Foreskin fibroblast (primary cell): ENCODE measurements at places on chromosomes 2 and 18.

GRCh38 chr2:43985359-43985758 is 10.4 kb downstream of the LRPPRC start:
- DNase-seq = no peak

- DNase-seq = no peak
These were observed 17.5 kb downstream of the IGFBP2 start for GRCh38 chr2:216650626-216651257.

- DNase-seq = peak; percentile 66
These were observed 321.5 kb downstream of the XIRP2 start for GRCh38 chr2:167209784-167210183.

GRCh38 chr2:203246646-203247045 is 7.8 kb downstream of the CYP20A1 start:
- DNase-seq = no peak

- DNase-seq = no peak
These were observed 510.0 kb upstream of the ZEB2 start for GRCh38 chr2:145029873-145030272.

DNA sequence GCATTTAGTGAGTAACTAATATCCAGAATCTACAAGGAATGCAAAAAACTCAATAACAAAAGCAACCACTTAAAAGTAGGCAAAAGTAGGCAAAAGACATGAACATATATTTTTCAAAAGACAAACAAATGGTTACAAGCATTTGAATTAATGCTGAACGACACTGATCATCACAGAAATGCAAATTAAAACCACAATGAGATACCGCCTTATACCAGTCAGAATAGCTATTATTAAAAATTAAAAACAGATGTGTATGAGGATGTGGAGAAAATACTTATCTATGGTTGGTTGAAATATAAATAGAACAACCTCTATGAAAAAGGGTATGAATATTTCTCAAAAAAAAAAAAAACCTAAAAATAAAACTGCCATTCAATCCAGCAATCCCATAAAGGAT is 51.7 kb downstream of the SNTG2 start:
- peak; percentile 16 for DNase-seq

GRCh38 chr2:199811346-199811745 is 39.6 kb downstream of the FTCDNL1 start:
- DNase-seq = no peak

DNA sequence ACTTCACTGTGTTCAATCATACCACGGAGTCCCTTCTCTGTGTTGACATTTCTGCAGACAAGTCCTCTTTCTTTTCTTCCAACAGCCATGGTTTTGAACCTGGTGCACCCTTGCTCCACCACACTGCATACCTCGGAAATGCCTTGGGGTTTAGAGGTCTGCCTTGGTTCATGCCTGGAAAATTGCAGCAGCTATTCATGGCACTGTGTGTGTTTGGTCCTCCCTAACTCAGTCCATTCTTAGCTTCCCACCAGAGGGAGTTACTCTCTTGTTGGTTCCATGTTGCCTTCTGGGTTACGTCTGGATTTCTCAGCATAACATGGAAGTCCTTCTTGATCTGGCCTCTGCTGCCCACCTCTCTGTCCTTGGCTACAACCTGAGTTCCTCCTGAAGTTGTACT is 206.0 kb downstream of the FHOD3 start:
- DNase-seq = no peak

GRCh38 chr2:239296020-239296932 is 104.5 kb downstream of the HDAC4 start:
- DNase-seq = no peak

- peak; percentile 66 for DNase-seq
These were observed 66.5 kb downstream of the DTNB start for GRCh38 chr2:25606892-25607291.

- DNase-seq = no peak
These were observed 753.9 kb upstream of the ZEB2 start for GRCh38 chr2:145273840-145274239.

GRCh38 chr2:39851251-39851650 is 72.2 kb upstream of the THUMPD2 start:
- no peak for DNase-seq

DNA sequence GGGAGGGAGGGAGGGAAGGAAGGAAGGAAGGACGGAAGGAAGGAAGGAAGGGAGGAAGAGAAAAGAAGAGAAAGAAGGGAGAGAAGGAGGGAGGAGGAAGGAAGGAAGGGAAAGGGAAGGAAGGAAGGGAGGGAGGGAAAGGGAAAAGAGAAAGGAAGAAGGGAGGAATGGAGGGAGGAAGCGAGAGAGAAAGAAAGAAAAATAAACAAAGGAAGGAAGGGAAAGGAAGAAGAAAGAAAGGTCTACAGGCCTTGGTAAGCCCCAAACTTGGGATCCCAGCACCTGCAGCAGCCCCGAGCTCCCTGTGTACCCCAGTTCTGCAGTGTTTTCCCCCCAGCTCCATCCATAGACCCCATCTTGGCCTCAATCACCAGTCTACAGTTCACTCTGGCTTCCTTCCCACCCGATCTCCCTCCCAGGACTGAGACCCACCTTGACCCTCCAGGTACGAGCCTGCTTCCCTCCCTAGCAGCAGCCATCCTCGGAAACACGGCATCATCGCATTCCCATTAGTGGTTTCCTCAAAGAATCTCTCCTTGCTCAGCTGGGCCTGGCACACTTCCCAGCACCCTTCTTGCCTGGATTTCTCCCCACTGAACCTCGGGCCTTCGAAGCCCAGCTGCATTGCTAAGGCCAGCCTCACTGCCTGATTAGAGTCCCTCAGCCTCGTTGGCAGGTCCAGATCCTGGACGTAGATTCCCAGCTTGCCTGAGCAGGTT is 46.1 kb upstream of the SH3BP4 start:
- no peak for DNase-seq

GRCh38 chr2:98026292-98026691 is 30.5 kb upstream of the TMEM131 start:
- no peak for DNase-seq

DNA sequence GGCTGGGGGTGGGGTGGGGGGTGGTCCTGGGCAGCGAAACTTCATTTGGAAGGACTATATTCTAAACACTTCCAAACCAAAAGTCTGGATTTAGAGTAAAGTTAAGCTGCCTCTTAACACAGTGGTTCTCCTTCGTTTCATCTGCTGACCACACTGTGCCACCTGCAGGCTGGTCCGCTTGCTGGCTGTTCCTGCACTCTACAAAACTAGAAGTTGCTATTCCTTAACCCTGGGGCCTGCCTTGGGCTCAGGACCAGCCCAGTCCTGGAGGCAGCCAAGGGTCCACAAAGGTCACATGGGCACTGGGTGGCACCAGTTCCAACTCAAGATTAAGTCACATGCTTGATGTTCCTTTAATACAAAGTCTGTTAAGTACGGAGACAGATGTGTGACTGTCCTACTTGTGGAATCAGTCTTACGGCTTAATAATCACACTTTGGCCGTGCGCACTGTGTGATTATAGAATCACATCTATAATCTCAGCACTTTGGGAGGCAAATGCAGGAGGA is 195.4 kb downstream of the FAM210A start:
- DNase-seq = peak; percentile 14

- DNase-seq = peak; percentile 38
These were observed 58.3 kb downstream of the NPAS2 start for GRCh38 chr2:100878000-100878791.

DNA sequence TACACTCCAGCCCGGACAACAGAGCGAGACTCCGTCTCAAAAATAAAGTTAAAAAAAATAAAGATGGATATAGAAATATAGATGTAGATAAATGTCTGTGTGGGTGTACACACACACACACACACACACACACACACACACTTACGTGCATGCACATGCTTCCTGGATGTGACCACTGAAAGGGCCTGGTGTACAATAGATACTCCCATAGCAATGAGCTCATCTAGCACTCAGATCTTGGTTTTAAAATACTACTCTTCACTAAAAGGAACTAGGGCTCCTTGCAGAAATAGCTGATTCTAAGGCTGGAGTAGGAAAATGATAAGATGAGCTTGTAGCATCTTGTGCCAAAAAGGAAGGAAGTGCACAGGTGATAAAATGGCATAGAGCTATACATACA is 39.1 kb downstream of the ROCK2 start:
- no peak for DNase-seq

- no peak for DNase-seq
These were observed 102.3 kb downstream of the LYPD1 start for GRCh38 chr2:132567682-132568081.

DNA sequence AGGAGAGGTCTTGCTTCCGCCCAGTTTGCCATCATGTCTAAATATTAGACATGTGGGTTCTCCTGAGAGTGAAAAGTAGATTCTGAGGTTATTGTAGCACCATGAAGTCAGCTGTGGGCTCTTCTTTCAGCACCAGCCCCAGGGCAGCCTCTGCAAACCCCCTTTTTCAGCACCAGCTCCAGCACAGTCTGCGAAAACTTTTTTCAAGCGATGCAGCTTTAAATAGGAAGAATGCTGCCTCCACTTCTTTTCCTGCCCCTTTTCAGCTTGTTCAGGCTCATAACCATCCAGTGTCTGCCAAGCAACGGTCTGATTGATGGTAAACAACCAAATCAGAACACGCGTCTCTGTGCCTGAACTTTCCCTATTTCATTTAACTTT is at the start of gene COL5A2:
Gene COL5A2 (minus strand): TSS at position 192 of the 381 bp plus-strand sequence. CDS start 157 bp downstream, at position 35.
- peak; percentile 82 for DNase-seq

GRCh38 chr18:35816003-35816402 is 156.5 kb upstream of the RMP24 start:
- no peak for DNase-seq

GRCh38 chr2:36409935-36410334 is 54.4 kb downstream of the CRIM1 start:
- no peak for DNase-seq

GRCh38 chr18:31950583-31950982 is 7.7 kb upstream of the TRAPPC8 start:
- no peak for DNase-seq

DNA sequence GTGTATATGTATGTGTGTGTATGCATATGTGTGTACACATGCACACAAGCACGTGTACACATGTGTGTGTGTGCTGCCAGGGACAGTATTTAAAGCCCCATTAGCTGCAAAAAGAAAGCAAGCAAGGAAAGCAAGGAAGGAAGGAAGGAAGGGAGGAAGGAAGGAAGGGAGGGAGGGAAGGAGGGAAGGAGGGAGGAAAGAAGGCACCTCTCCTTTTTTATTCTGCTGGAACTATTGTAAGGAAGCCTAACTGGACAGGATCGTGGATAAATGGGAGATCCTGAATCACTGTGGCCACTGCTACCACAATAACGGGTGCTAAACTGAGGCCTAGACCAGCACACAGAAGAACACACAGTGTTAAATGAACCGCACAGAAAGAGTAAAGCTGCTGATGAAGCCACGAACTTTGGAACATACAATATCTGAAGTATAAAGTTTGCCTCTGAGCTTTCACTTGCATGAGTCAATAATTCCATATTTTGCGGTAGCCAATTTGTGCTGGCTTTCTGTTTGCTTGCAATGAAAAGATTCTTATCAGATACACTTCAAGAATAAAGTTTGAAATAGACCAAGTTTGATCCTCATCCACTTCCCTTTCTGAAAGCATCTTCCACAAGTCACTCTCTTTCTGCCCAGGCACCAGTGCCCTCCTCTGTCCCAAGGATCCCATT is 15.5 kb downstream of the CACNB4 start:
- DNase-seq = no peak

DNA sequence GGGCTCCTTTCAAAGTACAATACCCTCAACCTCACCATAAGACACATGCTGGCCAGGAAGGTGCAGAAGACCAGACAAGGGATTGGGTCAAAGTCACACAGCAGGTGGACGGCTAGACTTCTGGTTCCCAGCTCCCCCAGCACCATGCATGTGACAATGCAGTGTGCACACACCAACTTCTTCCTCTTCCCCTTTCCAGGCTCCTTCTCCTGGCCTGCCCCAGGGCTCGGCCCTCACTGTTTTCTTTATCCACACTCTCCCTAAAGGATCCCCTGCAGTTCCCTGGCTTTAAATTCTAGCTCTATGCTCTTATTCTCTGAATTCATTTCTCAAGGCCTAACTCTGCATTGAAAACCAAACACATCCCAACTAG is 82.3 kb downstream of the LOXHD1 start:
- DNase-seq = no peak

GRCh38 chr2:154677401-154677800 is 21.1 kb upstream of the KCNJ3 start:
- DNase-seq = no peak

DNA sequence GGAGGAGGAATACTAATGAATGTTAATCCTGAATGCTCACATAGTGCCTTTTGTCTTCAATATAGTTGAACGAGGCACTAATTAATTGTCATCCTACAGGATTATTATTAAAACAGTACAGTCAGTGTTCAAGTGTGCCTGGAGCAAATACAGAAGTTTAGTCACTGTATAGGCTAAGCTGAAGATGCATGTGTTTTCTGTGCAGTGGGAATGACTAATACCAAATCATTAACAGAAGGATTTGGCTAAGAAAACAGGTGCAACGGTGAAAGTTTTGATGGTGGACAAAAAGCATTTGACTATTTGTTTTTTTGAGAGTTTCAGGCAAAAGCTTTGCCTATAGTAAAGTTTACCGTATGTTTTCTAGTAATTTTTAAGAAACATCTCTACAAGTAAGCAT is 62.8 kb downstream of the DCC start:
- no peak for DNase-seq

- DNase-seq = peak; percentile 17
These were observed 31.8 kb downstream of the TMEM17 start for GRCh38 chr2:62474176-62474575.

DNA sequence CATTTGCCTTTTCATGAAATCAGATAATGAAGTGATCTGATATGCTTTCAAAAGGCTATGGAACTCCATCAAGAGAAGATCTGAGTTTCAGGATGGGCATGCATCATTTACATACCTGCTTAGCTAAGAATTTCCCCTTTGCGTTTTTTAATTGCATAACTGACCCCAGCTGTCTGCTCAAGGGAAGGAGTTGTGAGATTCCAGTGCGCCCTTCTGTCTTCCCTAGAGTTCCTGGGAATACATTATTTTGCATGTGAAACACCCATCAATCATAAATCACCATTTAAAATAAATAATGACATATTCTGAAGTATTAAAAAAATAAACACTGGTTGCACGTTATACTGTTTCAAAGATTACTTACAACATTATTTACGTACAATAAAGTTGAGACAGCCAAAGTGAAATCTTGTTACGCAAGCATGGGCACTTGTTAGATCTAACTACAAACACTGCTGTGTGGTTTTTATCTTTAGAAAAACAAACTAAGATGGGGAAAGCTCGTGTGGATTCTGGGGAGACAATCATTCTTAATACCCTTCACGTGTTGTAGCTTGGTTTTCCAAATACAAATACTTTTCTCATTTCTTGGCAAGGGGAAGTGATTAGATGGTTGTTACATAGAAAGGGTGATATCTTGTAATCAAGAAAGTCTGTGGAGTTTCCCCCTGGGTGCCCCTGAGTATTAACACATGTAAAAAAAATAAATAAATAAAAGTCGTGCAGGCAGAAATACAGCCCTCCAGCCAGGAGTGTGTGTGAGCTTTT is 125.7 kb upstream of the LMAN1 start:
- DNase-seq = peak; percentile 65

DNA sequence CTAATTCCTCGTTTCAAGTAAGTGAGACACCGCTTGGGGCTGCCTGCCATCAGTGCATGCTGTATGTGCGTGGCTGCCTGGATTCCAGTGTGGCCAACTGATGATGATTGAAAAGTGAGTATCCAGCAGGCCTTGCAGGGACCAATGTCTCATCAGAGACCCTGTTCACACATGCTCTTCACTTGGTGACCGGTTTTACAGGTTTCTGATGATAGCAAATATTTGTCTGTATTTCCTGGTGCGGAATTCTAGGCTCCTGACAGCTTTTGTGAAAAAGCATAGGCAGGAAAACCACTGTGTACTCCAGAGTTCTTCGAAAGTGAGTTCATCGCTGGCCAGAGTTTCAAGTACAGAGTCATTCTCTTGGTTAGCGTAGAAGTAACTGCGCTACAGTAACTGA is 13.8 kb upstream of the YWHAQ start:
- DNase-seq = no peak
